Osteoblast (primary cell): ENCODE measurements at places on chromosomes 5 and 9. TPM values are rescaled to one million over a fixed set of nuclear protein-coding genes. Genes with fewer than 3 reads are reported as not detected.

PARP8 gene
- 22.1 and 30.8 TPM in 2 replicates for total RNA-seq

SPATA6L gene
- total RNA-seq: 0.72 and 1.2 TPM in 2 replicates

TRIP13 gene
- total RNA-seq: 3.8 and 4.0 TPM in 2 replicates

CER1 gene
- not detected in 2 replicates for total RNA-seq

IL31RA gene
- total RNA-seq: 0.36 TPM in 1 of 2 replicates, not detected in the other

PCDH12 gene
- total RNA-seq: under 0.01 TPM in 1 of 2 replicates, not detected in the other

AK3 gene
- total RNA-seq: 48.9 and 77.2 TPM in 2 replicates

RICTOR gene
- 46.7 and 50.7 TPM in 2 replicates for total RNA-seq

GRAMD2B gene
- 89.8 and 94.6 TPM in 2 replicates for total RNA-seq

SLC36A3 gene
- total RNA-seq: not detected in 2 replicates

SMIM33 gene
- total RNA-seq: not detected in 2 replicates

OCLN gene
- total RNA-seq: 4.0 and 6.2 TPM in 2 replicates

PCDHA7 gene
- total RNA-seq: 0.59 and 0.72 TPM in 2 replicates
